ENCODE measurements at places on chromosomes 12 and 14.

- no peak for DNase-seq
These were observed 762.3 kb downstream of the GALC start for GRCh38 chr14:87230726-87231125.

DNA sequence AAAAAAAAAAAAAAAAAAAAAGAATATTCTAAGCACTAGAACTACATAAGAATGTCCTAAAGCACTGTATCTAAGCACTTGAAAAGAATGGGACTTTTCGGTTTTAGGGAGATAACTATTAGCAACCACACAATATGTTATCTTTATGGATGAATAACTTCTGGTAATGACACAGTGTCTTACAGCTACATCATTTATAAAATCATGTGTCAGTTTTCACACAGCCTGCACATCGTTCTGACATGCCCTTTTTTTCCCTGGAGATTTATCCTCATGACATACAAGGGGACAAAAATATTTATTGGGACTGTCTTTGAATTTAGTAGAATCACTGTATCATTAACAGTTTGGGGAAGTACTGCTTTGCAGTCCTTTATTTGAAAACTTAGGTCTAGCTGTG, 17.3 kb downstream of the TMEM19 start:
- peak; percentile 73 for DNase-seq

DNA sequence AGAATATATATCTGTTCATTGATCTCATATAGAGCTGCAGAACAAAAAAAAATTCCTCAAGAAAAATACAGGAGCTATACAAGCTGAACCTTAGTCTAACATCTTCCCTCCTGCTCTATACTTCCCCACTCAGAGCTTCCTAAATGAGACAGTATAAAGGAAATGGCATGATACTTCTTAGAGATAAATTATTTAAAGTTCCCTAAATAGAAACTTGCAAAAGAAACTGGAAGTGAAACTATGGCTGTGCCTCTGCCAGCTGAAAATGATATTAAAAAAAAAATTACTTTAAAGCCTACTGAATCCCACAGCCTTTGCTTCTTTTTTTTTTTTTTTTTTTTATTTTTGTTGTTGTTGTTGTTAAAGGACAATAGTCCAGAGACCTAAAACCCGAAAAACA, 11.6 kb upstream of the NEK9 start:
- DNase-seq, result no peak

DNA sequence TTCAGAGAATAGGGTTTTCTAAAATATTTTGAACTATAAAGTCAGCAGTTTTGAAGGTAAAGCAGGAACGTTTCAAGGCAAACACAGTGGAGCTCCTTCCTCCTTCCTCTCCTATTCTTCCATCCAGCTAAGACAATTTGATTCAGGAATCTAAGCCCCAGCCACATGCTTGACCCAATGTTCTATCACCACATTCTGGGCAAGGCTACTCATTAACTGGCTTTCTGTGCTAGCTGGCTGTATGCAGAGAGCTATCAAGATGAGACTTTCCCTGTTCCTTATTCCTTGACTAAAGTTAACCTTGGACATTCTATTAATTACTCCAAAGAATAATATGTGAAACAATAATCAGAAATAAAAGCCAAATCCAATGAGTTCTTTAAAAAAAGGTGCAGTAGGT, 266.9 kb downstream of the NOVA1 start:
- DNase-seq, result no peak

- no peak for DNase-seq
These were observed 4.3 kb upstream of the FKBP11 start for GRCh38 chr12:48929551-48929950.

- DNase-seq, result no peak
These were observed 26.3 kb downstream of the LDHB start for GRCh38 chr12:21631367-21631766.

- DNase-seq, result no peak
These were observed 155.7 kb downstream of the DPF3 start for GRCh38 chr14:72738161-72738611.

GRCh38 chr12:112924986-112925385, 13.3 kb upstream of the OAS3 start:
- DNase-seq, result no peak

DNA sequence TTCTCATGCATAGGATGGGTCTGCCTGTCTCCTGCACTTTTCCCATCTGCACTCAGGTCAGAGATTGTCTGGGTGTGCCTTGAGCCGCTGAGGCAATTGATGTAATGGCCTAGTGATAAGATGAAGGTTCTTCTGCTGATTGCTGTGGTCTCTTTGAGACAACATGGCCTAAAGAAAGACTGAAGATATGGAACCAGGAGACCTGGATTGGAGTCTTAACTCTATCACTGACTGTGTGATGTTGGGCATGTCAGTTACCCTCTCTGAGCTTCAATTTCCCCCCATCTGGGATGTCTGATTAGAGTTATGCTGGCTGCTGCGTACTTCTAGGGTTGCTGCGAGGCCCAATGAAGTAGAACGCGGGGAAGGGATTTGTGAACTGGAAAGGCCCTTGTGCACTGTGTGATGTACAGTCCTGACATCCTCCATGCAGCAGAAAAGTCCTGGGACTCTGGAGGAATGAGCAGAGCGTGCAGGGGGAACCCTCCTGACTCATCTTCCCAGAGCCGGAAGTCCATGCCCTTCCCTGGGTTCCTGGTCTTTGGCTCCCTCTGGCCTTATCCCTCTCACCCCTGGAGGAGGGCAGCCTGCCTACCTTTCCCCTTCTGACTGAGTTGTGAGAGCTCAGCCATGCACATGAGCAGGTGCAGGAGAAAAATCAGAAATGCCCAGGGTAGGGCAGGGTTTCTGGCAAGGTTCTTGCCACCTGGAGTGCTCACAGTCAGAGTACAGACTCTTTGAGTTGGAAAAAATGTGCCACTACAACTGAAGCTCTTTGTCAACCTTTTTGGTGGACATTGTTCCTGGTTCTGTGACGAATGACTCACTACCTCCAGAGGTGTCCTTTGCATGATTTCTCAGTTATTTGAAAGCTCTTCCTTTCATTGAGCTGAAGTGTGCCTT, 21.1 kb downstream of the PLEKHD1 start:
- DNase-seq, result no peak

DNA sequence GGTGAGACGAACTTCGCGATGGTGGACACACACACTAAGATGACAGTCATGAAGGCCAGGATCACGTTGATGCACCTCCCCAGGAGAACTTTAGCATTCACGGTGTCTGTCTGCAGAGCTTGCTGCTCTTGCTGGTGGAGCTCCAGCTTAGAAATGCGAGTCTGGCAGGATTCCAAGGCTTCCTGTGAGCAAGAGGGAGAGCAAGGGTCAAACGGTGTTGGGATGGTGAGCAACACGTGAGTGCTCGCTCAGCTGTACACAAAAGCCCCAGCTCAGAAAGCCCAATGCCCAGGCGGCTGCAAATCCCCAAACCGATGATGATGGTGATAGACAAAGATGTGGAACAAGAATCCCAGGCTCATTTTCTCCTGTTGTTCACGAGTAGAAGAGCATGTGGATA, 78.8 kb downstream of the TMCC3 start:
- DNase-seq, result no peak

DNA sequence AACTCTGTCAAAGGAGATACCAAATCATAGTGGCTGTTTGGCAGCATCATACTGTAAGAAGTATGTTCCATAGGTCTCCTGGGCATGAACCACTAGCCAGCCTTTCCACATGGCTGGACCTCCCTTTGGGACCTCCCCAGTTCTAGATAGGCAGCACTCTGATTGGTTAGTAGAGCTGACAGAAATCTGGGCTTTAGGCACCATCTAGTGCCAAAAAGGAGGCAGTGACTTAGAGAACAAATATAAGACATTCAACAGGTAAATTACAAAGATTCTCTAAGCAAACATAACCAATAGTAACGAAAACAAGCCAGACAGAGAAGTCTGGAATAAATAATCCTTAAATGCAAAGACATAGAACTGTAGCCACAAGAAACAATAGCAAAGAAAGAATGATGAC, 148.0 kb upstream of the PDE3A start:
- DNase-seq, result no peak

DNA sequence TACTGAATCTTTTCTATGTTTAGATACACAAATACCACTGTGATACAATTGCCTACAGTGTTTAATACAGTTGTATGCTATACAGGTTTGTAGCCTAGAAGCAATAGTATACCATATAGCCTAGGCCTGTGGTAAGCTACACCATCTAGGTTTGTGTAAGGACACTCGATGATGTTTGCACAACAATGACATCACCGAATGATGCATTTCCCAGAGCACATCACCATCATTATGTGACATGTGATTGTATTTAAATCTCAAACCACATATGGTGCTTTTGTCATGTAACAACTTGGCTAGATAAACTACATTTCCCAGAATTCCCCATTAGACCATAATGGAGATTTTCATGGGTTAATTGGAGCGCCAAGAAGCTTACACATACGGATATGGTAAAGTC, 128.4 kb upstream of the CPNE8 start:
- no peak for DNase-seq

DNA sequence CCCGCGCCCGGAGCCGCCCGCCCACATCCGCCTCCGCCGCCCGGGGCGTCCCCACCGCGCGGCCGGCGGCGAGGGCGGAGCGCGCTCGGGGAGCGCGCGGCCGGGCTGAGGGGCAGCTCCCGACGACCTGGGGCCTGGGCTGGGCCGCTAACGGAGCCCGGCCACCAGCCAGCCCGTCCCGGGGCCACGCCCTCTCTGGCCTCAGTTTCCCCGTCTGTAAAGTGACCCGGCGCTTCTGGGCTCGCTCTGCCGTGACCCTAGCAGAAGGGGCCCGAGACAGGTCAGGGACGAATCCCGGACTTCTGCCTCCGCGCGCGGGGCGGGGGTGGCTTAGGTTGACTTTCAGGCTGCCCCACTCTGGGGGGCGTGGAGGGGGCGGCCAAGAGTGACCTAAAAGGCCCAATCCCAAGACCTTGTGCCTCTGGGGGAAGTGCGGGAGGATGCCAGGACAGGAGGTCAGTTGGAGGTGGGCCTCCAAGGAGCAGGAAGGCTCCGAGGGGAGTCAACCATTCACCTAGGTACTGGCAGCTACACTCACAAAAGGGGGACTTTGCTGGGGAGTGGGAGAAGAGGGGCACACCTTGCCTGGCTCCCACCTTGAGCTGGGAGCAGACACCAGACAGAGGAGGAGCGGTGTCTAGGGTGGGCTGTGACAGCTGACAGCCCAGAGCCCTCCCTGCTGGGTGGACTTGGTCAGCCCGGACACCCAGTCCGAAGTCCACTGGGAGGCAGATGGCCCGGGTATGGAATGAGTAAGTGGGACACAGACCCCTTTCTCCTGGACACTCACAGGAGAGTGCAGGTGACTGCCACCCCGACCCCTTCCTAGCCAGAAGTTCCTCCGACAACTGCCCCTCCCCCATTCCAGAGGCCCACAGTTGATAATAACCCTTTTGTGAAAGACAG, 486 bp upstream of the AKT1 start:
- no peak for DNase-seq

GRCh38 chr14:100988011-100988410, 84.5 kb upstream of the RTL1 start:
- DNase-seq, result no peak

DNA sequence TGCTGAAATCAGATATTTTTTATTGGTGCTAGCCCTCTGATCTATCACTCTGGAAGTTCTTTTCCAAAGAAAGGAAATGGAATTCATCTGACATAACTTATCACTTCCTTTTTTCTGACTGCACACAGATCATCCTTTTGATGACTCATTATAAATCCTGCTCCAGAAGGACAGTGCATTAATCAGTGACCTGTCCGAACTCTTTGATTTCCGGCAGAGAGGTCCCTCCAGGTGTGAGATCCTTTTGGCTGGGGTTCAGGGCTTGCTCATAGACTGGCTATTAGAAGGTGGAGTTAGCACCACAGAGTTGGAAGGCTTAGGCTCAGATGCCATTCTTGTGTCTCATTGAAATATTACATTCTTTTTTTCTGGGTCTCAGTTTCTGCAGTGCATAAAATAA, 328.2 kb downstream of the ZFP36L1 start:
- DNase-seq, result no peak

GRCh38 chr14:55057919-55058318, 6.5 kb downstream of the MAPK1IP1L start:
- DNase-seq, result no peak

- DNase-seq, result no peak
These were observed 10.2 kb upstream of the RNASE10 start for GRCh38 chr14:20494935-20495766.
